Lung (tissue), 17 donors: ENCODE measurements at places on chromosomes 4 and X. TPM values are rescaled to one million over a fixed set of nuclear protein-coding genes. Genes with fewer than 3 reads are reported as not detected.
A peak's percentile ranks its signal among the peaks of the same experiment; 100 is the strongest.

Gene ZNF732
- total RNA-seq: 3.5 TPM

GRCh38 chrX:30228526-30228925 lies 1.9 kb upstream of the MAGEB3 start:
- DNase-seq: no peak

Gene RIPPLY1
- total RNA-seq: not detected

Gene F8A3
- total RNA-seq: 6.0 TPM

DNA sequence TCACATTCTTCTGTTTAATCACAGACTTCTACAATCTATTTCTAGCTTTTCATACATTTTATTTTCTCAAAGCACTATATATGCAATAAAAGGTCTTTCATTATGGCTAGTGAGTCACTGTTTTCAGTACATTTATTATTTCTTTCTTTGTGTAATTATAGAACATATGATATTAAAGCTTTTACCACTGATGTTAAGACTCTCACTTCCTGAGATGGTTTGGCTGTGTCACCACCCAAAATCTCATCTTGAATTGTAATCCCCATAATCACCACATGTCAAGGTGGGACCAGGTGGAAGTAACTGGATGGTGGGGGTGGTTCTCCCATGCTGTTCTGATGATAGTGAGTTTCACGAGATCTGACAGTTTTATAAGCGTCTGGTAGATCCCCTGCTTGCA lies 41.9 kb downstream of the UBA6 start:
- no peak for DNase-seq

Gene ARHGAP6
- total RNA-seq: 17.6 TPM

Gene NDP
- not detected for total RNA-seq

DNA sequence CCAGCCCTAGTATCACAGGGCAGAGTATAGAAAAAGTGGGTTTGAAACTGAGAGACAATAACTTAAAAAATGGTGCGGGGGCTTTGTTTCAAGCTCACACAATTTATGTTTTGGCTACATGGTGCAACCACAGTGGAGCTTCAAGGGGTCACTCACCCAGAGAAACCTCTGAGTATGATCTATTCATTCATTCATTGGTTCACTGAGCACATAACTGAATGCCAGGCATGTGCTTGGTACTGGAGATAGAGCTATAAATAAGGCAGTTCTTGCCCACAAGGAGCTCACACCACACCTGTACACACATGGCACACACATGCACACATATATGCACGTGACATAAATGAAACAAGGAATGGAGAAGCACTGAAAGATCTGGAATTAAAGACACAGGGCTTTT lies 171.4 kb downstream of the NHS start:
- no peak for DNase-seq

- no peak for DNase-seq
These were observed 114.5 kb downstream of the ANXA5 start for GRCh38 chr4:121582296-121582695.

DNA sequence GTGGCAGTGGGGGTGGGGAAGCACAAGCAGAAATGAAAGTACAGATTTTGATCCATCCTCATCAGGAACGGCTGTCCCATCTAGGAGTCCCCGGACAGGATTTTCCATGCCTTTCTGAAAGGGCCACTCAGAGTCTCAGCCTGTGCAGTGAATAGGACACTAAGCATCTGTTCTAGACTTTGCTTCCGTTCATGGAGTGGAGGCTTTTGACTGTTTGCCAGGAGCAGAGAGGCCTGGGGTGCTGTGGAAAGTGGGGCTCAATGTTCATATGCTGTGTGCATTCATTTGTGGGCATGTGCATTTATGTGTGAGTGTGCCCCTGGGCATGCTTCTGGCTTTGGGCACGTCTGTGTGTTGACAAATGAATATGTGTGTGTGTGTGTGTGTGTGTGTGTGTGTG lies 25.6 kb upstream of the MAMLD1 start:
- DNase-seq: peak; percentile 68

Gene CTAG2
- not detected for total RNA-seq

Gene MCUB
- total RNA-seq: 21.7 TPM

DNA sequence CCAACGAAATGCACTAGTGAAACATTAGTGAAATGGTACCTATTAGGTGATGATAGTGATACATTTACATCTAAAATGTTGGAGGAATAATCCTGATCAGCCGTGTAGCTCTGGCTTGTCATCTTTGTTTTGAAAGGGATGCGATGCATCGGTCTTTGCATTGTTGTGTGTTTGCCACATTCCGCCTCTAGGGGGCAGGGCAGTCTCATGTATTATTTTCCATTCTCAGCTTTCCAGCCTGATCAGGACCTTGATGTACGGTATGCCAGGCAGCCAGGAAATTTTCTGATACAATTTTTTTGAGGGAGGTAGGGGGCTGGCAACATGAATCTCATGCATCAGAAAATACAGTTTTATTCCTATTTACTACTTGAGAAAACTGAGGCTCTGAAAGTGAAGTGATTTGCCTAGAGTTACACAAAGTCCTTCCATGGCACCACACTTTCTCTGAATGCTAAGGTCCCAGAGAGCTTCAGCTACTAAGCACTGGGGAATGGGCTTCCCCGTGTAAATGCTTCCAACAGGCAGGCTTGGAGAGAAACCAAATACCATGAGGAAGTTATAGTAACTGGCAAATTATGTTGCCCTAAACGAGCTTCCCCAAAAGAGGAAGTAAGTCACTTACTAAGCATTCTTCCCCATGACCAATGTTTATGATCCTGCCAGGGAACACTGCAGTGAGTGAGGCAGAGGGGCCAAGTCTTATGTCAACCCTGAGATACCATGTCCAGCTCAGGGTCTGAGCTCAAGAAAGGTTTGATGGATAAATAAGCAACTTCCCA lies 31.8 kb upstream of the IQSEC2 start:
- DNase-seq: peak; percentile 74

GRCh38 chr4:39559626-39560025 lies 32.4 kb upstream of the UGDH start:
- DNase-seq: peak; percentile 20

DNA sequence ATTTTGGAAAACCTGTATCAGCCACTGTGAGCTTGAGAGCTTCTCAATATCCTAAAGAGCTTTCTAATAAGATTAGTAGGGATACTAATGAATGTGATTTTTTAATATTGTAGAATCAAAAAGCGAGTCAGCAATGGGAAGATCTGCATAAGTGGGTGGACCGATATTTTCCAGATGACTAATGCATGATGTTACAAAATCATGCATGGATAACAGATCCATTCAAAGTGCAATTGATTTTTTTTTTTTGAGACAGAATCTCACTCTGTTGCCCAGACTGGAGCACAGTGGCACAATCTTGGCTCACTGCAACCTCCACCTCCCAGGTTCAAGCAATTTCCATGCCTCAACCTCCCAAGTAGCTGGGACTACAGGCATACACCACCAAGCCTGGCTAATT lies 7.3 kb upstream of the CLDN2 start:
- no peak for DNase-seq

DNA sequence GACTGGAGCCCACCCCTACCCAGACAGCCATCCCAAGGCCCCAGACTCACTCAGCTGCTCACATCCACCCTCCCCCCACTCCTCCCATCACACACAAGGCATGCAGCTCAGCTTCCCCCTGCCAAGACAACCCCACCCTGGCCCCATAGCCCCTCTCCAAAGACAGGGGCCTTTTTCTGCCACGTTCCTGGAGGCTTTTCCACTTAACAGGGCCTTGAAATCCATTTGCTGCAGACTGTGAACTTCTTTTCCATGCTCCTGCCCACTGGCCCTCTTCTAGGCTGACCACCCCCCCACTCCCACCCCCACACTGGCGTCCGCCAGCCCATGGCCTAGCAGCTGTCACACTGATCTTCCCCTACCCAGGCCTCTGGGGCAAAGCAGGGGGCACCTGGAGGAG lies 76.0 kb downstream of the PJA1 start:
- no peak for DNase-seq

DNA sequence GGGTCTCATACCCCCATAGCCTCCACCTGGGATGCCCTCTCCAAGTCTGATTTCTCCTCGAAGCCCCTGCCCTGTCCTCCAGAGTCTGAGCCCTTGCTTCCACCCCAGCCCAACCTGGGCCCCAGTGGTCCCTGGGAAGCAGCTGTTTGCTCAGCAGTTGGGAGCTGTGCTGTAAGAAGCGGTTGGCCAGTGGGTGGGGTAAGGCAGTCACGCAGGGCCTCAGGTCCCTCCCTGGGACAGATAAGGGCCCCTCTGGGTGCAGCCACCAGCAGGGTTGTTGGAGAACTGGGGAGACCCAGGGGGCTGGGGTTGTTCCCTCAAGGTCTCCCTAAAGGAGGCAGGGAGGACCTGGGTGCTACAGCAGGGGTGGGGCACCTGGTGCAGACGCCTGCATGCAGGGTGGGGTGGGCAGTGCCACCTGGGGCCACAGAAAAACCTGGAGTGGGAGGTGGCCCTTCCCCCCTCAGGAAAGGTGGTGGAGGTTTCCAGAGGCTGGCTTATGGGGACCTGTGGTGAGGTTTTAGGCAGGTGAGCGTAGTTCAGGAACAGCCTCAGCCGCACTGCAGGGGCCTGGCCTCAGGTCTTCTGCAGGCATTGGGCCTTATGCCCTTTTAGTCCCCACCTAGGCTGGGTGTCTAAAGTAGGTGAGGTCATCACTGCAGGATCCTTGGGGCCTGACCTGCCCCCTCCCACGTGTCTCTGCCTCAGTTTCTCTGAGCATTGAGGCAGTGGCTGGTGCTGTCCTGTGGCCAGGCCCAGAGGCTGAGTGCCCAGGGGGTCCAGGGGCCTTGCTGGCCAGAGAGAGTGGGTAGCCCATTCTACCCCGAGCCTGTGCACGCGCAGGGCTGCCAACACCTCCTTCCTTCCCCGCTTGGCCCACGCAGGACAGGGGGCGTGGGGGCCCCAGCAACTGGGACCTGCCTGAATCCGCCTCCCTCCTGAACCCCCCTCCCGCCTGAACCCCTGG lies 3.1 kb upstream of the SLC26A1 start:
- no peak for DNase-seq

Gene CXorf49
- total RNA-seq: not detected

DNA sequence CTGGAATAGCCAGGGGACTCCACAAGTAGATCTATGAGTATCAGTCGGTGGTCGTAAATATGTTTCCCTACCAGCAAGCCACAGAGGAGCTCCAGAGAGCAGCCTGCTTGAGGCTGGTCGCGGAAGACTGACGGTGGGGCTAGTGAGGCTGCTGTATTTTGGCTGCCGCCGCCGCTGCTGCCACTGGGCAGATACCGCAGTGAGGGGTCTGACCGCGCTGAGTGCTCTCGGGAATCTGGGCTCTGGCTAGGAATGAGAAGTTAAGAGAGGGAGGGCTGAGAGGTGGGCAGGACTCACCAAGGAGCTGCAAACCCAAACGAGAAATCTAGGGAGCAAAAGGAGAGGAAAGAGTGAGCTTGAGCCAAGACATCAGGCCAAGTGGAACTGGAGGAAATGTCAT lies at the start of gene EXOC1L:
TSS of gene EXOC1L (plus strand) at position 157 of the 400 bp plus-strand sequence. CDS start at position 394, 237 bp downstream.
- DNase-seq: peak; percentile 67

Gene SSX1
- total RNA-seq: not detected

Gene PPEF1
- 0.26 TPM for total RNA-seq

DNA sequence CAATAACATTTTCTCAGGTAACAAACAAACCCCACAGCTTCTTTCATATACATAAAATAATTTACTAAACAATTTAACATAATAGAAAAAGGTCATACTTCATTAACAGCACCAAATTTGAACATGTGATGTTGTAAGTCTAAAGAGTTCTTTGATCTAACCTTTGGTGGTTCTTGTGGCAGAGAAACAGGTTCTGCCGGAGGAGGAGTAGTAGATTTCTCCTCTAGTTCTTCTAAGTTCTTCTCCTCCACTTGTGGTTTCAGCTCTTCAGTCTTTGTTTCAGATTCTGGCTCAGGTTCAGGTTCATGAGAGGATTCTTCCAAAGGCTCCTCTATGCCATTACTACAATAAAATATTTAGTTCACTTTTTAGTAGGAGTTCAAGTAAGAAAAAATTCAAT lies 18.3 kb downstream of the G3BP2 start:
- DNase-seq: no peak
